ENCODE measurements at places on chromosomes 7 and 10.

- no peak for DNase-seq
Measured at GRCh38 chr7:92872701-92873100, 36.3 kb upstream of the CDK6 start.

DNA sequence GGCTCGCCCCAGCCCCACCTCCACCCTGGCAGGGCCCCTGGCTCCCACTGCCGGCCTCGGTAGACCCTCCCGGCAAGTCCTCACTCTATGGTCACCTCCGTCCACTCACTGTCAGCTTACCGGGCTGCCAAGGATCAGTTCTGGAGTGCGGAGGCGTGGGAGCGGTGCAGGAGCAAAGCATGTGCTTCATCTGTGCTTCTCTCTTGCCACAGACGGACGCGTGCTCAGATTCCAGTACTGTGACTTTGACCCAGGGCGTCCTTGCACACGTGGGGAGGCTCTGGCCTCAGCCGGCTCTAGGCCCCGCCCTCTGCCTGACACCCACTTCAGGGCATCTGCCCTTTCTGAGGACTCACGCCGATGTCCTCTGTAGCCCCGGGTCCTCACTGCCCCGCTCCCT lies 547.5 kb upstream of the FOXK1 start:
- no peak for DNase-seq

- no peak for DNase-seq
Measured at GRCh38 chr10:7488418-7488829, 77.6 kb upstream of the SFMBT2 start.

DNA sequence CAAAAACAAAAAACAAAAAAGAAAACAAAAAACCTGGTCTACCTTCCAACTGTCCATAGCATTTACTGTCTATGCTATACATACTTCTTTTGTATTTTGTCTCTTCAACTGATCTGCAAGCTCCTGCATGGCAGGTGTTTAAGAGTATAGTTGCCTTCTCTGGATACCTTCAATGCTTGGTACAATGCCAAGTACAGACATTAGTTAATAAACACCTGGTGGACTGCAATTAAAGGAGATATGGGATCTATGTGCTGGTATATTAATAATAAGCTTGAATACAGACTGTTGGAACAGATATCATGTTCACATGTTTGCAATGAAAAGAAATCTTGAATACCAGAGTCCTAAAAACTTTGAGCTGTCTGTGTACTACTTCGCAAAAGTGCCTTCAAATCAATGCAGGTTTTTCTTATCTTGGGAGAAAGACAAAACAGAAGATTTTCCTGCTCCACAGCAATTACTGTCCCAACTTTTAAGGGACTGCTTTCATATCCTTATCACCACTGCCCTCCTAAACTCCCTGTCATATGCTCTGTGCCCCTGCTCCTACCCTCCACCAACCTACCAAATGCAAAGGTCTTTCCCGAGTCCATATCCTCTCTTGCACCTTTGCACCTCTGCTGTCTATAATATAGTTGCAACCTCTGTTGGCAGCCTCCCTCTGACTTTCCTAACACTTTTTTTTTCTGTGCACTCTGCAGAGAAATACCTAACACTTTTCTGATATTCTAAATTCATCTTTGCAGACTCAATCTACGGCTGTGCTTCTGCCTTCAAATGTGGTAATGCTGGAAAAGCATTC lies 85.1 kb downstream of the DNMBP start:
- no peak for DNase-seq

DNA sequence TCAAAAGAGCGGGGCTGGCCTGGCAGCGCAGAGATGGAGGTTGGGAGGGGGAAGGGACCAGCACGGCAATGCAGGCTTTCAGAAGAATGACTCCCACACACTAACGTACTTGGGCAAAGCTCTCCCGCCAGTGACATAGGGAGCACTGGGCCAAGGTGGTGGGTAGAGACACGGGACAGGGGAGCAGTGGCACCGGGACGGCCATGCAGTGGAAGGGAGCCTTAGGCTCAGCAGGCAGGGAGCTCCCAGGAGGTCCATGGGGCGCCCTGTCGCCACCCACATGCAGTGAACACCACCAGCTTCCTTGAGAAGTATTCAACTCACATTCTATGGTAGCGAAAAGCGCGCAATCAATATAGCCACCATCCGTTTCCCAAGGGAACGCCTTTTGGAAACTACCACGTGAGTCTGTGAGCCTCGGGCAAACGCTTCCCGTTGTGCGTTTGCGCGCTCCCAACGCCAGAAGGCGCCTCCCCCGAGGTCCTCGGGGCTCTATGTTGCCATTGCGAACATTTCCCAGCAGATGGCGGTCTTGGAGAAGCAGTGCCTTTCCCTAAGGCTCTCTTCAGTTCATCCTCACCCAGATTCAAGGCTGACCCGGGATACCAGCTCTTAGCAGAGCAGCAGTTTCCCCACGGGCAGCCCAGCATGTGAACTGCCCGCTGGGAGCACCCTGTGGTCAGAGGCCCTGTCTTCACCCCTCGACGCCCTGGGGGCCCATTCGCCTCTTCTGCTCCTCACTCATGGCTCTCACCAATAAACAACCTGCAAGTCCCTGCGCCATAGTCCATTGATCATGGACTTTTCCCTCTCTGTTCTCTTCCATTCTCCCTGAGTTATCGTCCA lies 16.4 kb upstream of the OPALIN start:
- peak; percentile 77 for DNase-seq

GRCh38 chr7:45573661-45574415 lies at the start of gene ADCY1:
Gene ADCY1, plus strand, starts transcription at chr7:45574368. Its CDS starts 176 bp downstream, at chr7:45574544.
- DNase-seq = no peak
